Right ventricle myocardium inferior (tissue), 1 donor: ENCODE measurements at places on chromosomes 16 and 17. TPM values are rescaled to one million over a fixed set of nuclear protein-coding genes. Genes with fewer than 3 reads are reported as not detected.

- DNase-seq: no peak
These were observed 218.3 kb downstream of the CDH13 start for GRCh38 chr16:82845116-82845515.

The TMEM235 gene
- total RNA-seq: not detected

- no peak for DNase-seq
These were observed 648 bp upstream of the ERCC4 start for GRCh38 chr16:13919330-13919682.

GRCh38 chr17:34366010-34366409 lies 3.0 kb upstream of the CCL1 start:
- DNase-seq: no peak

DNA sequence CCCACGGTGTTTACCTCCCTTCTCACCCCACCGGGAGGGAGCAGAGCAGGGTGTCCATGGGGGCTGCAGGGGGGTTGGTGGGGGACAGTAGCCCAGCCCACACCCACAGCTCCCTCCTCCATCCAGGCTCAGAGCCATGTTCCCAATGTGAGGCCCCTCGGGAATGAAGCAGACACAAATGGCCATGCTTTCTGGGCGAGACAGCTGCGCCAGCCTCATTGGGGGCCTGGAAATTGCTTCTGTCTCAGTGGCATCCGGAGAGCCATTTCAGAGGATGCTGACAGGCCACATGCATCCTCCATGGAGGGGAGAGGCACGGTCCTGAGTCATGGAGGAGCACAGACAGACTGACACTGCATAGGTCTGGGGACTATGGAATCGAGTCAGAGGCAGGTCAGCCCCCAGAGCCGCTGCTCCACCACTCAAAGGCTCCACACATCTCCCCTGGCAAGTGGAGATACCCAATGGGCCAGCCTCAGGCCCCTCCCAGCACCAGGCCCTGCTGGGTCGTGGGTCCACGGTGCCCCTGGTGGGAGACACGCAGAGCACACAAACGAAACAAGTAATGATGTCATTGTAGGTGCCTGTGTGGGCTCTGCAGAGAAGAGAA lies 59.6 kb upstream of the ENPP7 start:
- no peak for DNase-seq

The DCXR gene
- total RNA-seq: 175 TPM

DNA sequence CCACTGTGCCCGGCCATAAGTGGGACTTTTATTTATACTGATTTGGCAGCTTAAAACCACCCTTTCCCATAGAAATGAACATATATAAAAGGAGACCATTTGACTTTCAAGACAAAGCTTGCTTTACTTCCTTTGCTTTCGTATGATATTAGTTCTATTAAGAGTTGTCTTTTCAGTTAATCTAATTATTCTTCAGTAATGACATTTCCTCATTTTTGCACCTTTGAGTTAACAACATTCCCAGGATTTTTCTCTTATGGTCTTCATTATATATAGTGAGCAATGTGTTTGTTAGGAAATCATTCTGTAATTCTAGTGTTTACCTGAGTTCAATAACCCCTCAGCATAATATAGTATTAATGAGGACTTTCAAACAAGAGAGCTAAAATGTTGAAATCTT lies 173.8 kb downstream of the MAP2K6 start:
- no peak for DNase-seq

- no peak for DNase-seq
These were observed 271.3 kb upstream of the CPHXL start for GRCh38 chr16:75997606-75998005.

- no peak for DNase-seq
These were observed 1.7 kb upstream of the DVL2 start for GRCh38 chr17:7235693-7236665.

DNA sequence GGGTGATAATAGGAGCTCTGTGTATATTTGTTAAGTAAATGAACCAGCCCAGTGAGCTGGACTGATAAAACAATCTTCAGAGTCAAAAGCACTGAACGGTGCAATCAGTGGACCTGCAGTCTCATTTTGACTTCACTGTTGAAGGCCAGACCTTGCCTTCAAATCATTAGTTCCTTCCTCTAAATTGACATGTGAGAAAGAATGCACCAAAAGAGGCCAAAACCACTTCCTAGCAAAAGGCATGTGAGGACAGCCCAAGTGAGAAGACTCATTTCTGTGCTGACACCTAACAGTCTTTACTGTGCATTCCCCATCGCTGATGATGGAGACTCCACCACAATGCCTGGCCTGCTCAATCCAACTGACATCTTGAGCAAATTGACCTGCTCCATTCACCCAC lies 10.6 kb downstream of the GTF3C1 start:
- no peak for DNase-seq

DNA sequence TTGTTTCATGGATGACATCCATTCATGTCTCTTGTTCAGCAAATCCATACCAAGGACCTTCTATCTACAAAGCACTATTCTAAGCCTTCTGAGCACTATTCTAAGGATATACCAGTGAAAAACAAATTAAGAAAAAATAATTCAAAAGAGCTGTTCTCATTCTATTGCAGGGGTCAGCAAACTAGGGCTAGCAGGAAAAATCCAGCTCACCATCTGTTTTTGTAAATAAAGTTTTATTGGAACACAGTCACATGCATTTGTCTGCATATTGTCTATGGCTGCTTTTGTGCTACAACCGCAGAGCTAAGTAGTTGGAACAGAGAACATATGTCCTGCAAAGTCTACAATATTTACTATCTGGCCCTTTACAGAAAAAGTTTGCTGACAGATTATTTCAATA lies 222.7 kb upstream of the DYNLRB2 start:
- no peak for DNase-seq

- no peak for DNase-seq
These were observed 4.7 kb downstream of the TPPP3 start for GRCh38 chr16:67388591-67388990.

GRCh38 chr16:28038409-28038808 lies 25.1 kb downstream of the GSG1L start:
- DNase-seq: no peak

DNA sequence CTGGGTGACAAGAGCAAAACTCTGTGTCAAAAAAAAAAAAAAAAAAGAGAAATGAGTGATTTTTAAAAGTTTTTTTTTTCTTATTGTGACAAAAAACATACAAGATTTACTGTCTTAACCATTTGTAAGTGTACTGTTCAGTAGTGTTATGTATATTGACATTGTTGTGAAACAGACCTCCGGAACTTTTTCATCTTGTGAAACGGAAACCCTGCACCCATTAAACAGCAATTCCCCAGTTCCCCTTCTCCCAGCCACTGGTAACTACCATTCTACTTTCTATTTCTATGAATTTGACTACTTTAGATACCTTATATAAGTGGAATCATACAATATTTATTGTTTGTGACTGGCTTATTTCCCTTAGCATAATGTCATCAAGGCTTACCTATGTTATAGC lies 18.7 kb downstream of the DUS2 start:
- no peak for DNase-seq

The TMEM11 gene
- 35.3 TPM for total RNA-seq

DNA sequence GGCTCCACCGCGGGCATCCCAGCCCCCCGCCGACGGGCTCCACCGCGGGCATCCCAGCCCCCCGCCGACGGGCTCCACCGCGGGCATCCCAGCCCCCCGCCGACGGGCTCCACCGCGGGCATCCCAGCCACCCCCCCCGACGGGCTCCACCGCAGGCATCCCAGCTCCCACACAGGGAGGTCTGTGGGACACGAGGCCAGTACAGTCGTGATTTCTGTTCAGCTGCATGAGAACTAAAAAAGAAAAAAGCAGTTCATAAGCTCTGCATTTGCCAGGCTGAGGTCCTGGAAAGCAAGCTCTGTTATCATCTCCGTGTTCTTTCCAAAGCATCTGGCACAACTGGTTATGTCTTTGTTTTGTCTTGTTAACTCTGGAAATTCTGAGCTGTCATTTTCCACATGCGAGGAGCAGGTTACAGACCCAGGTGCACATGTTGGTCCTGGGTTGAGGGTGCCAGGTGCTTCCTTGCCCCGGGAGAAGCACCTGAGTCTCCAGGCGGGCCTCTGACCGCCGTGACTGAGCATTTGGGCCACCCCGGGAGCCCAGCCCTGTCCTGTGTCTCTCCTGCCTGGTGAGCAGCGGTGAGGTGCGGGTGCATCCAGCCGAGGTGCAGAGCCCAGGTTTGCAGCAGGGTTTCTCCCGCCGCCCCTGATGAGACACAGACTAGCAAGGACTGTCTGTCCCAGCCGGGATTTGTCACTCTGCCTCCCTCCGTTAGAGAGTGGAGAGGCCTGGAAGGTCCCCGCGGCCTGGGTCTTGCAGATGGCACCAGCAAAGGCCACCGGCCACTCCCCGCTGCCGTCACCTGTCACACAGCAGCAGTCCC lies 9.9 kb upstream of the WFIKKN1 start:
- peak; percentile 55 for DNase-seq

The CACNG5 gene
- not detected for total RNA-seq

DNA sequence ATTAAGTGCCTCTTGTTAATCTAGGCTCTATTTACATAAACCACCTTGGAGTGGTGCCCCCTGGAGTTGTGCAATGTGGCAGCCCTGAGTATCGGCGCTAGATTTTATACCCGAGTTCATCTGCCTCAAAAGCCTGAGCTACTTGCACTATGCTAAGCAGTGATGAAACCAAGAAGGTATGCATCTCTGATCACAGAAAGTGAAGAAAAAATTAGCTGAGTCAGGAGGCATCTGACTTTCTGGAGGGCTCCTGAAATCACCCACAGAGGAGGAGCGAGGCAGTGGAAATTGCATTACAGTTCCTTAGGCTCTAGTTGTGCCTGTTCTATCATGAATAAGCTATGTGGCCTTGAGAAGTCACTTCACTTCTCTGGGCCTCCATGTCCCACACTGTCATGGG lies 80.3 kb upstream of the PSMD7 start:
- no peak for DNase-seq

GRCh38 chr17:44176671-44177501 lies 6.4 kb downstream of the ASB16 start:
- no peak for DNase-seq

The KRT12 gene
- total RNA-seq: not detected

DNA sequence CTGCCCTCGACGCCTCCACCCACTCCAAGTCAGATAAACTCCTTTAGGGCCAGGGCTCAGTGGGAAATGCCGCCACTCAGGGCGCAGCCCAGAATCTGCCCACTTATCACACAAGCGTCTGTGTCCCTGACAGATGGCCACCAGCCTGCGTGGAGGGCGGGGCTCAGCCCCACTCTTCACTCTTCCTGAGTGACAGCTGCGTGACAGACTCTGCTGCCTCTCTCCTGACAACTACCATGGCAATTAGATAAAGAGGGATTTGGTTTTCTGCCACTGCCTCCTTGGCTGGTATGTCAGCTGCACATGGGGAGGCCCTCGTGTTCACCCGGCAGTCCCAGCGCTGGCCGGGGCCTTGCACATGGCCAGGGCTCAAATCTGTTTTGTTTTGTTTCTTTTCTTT lies 96.2 kb downstream of the RTN4RL1 start:
- peak; percentile 79 for DNase-seq

- no peak for DNase-seq
These were observed 480.4 kb downstream of the CDH8 start for GRCh38 chr16:61555718-61556441.

DNA sequence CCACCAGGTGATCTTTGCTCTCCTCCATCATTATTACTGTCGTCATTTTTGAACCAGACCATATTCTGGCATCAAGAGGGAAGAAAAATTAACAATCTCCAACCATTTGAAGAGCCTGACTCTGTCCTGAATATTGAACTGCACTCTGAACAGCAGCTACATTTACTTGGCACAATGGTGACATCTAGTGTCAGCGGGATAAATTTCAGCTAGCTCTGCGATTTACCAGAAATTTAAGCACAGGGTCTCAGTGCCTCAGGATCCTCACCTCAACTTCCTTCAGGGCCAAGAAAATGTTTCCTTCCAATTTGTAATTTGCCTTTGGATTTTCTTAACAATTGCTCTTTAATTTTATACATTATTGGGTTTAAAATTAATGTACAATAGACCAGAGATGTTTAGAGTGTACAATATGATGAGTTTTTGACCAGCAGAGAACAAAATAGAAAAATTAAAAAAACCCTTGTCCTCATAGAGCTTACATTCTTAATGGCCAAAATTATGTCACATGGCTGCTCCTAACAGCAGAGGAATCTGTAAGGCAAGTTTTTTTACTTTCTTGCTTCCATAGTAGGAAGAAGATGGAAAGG lies 10.7 kb upstream of the ZNF19 start:
- no peak for DNase-seq

The KRT36 gene
- not detected for total RNA-seq

GRCh38 chr17:74445158-74445557 lies 13.3 kb downstream of the GPRC5C start:
- peak; percentile 58 for DNase-seq

DNA sequence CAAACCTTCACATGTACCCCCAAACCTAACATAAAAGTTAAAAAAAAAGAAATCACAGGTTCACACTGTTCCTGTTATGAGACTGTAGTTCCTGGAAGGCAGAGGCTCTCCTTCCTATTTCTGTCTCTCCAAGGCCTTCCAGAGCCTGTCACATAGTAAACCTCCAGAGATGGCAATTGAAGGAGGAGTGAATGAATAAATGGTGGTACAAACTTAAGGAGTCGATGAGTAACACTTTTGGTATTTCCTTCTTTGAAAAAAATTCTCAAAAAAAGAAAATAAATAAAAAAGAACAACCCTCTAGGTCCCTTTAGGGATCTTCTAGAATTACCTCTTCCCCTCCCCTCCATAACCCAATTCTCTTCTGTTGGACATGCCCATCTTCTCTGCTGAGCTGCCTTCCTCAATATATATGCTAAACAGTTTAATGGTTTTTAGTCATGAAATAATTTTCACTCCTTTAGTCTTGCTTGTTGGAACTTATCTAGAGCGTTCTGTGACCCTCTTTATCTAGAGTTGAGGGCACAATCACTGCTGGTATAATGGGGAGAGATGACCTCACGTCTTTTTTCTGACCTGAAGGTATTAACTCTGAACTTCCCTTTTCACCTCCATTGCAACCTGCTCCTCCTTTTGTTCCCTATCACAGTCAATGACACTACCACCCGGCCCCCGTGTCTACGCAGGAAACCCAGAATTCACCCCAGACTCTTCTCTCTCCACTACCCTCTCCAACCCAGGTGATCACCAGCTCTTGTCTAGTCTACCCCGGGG lies 1.7 kb upstream of the TAF15 start:
- DNase-seq: no peak

DNA sequence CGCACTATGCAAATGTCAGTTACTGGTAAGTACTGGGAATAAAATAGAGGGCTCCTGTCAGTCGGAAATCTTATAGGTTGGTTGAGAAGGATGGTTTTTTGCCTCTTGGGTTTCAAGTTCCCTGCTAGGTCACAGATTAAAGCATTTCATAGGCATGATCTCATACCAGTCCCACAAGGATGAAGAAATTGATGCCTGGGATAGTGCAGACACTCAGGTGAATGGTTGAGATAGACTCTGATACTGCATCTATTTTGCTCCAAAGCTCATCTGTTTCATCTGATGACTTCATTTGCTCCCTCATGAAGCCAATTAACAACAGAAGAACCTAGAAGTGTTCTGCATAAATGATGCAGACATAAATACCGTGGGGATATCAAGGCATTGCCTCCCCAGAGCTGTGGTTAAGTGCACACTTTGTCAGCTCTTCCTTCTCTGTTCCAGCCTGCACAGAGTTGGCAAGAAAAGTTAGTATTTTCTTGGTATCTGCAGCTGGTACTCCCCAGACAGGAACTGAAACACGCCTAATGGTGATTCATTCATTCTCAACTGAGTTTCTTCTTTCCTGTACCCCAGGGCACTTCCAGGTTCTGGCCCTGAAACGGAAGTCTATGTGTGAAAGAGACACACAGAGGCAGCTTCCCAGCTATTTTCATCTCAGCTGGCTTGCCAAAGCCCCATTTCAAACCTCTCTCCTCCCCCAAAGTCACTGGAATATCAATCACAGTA lies 418.3 kb upstream of the SALL1 start:
- no peak for DNase-seq

The ZNF75A gene
- 19.0 TPM for total RNA-seq

GRCh38 chr16:2956579-2956956 lies 7.5 kb upstream of the KREMEN2 start:
- no peak for DNase-seq

The OR1F1 gene
- total RNA-seq: not detected
